GM04503 (cell line): ENCODE measurements at places on chromosomes 1 and 21.

DNA sequence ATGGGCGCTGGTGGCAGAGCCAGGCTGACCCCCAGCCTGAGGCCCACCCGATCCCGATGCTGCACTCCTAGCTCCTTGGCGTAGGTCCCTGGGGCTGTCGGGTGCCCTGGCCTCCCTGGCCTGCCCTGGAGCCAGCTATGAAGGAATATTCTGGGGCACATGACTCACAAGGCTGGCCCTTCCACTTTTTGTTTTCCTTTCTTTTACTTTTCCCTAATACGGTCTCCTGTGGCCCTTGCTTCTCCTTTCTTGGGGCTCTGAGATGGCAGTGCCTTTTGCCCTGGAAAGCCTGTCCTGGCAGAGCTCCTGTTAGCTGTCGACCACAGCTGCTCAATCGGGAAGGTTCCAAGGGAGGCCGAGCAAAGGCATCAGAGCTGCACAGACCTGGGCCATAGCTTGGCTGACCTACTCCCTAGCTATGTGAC lies 22.1 kb downstream of the ARHGEF10L start:
- no peak for DNase-seq

DNA sequence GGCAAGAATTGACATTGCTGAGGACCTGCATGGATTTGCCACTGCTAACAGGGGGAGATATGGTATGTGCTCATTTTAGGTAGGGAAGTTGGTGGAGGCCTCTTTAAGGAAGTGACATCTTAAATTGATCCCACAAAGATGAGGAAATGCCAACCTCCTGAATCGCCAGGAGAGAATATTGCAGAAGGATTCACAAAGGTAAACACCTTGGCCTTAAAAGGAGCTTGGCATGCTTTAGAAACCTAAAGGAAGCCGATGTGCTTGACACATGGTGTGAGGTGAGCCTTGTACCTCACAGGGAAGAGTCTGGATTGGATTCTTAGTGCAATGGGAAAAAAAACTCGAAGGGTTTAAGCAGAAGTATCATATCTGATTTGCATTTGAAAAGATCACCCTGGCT lies 470.5 kb upstream of the DAB1 start:
- no peak for DNase-seq

DNA sequence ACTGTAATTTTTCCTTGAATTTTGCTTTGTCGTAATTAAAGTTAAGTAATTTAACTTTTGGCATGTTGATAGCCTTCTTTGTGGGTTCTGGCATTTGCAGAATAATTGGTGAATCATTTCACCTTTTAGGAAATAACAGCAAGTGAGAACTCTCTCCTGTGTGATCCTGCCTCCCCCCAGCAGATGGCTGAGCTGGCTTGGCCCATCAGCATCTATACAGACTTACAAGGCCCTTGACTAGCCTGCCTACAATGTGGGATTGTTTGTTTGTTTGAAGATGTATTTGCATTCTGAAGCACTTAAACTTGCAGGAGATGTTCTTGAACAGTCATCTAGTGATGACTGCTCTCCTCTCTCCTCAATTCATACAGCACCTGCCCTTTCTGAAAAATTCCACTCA lies 55.9 kb downstream of the MACO1 start:
- DNase-seq, result no peak

DNA sequence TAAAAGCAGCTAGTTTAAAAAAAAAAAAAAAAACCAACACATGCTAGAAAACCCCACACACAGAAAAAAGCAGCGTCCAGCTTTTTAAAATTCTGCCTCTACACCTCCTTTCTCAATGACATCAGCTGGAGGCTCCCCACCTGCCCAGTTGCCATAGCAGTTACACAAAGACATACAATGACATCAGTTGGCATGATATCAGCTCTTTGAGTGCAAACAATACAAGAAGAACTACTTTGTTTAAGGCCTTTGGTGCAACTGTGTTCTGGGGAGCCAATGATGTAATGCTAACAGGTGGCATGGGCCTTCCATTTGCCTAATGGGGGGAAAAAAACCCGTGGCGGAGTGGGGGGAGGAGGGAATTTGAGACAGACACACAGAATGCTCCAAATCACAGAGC lies 32.9 kb downstream of the DUSP10 start:
- DNase-seq, result no peak

DNA sequence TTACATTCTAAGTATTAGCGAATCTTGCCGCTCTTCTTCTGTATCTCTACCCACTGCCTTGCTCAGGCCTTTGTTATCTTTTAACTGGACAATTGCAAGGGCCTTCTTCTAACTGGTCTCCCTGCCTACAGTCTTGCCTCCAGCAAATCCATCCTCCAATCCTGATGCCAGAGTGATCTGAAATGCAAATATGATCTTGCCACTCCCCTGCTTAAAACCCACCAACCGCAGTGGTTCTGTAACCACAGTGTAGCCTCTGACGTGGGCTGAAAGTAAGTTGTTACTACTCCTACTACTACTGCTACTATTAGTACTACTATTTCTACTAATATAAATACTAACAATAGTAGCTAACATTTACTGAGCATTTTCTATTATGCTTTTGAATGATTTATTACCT lies 12.4 kb downstream of the MOV10 start:
- DNase-seq, result no peak

DNA sequence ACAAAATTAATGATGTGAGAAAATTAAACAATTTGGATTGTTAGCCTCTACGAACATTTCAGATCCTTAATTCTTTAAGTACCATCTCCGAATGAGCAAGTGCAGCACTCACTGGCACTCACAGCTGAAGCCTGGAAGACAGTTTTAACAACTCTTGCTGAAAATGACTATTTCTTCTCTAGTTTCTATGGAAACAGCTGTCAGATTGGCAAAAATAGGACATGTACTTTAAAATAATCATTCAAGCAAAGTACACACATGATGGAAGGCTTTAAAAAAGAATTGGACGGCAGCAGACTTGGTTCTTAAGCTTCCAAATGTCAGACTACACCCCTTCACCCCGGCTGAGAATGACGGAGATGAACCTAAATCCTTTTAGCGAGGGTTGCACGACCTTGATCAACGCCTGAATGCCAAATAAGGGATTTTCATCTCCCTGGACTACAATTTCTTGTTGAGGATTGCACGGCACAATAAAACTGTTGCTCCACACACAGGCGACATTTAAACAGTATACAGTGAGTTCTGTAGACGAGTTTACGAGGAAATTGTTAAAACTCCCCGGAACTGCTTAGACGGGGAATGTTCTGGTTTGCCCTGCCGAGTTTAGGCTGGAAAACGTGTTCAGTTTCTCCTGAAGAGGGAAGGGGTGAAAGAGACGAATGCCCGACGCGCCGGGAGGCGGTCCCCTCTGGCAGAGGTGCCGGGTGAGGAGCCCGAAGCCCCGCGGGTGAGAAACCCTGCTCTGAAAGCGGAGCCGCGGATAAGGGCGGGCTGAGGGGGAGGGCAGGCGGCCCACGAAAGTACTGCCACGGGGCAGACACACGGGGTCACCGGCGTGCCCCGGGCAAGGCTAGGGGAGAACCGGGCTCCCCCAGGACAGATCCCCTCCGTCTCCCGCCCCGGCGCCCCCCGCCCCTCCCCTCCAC lies 671 bp downstream of the OMA1 start:
- peak; percentile 32 for DNase-seq

- no peak for DNase-seq
Observed at GRCh38 chr1:228944296-228944695, 209.0 kb downstream of the RHOU start.

- DNase-seq, result no peak
Observed at GRCh38 chr1:176119549-176119948, 87.5 kb downstream of the COP1 start.

DNA sequence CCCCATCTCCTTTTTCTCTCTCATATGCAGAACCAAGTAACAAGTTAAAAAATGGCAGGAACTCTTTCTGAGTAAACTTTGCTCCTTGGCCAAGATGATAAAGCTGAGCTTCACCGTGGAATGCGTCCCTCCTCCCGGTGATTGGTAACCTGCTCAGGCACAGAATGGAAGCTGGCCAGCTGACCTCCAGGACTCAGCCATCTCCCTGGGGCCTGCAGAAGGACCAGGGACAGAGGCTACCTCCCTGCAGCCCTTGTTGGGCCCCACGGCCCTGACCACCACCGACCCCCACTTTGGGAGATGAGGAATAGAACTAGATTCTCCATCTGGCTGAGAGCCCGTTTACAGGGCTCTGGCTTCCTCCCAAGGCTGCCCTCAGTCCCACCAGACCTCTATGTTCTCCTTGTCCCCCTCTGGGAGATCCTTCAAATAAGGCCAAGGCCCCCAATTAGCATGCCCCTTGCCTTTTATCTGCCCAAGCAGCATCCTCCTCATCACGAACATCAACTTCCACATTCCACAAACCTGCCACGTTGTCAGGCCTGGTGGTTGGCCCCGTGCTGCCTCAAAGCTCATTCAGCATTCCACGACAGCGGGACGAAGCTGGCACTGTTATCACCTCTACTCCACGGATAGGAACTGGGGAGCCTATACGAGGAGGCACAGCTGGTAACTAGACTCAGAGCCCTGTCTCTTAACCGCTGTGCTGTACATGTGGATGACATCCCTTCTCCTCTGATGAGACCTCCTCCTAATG lies 74.2 kb downstream of the CD34 start:
- DNase-seq, result no peak

DNA sequence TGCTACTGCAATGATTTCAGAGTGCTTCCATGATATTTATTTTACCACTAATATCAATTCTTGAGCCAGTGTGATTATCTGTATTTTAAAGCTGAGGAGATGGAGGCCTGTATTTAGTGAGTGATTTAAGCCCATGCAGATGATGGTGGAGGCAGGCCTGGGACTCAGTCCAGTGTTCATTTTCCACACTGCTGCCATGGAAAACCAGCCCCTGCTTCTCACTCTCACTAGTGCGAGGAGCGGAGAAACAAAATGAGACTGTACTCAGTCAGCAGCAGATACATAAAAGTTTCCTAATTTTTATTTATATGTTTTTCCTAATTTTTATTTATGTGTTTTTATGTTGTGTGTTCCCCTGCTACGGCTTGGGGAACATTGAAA lies 32.8 kb downstream of the LRRC8B start:
- no peak for DNase-seq

DNA sequence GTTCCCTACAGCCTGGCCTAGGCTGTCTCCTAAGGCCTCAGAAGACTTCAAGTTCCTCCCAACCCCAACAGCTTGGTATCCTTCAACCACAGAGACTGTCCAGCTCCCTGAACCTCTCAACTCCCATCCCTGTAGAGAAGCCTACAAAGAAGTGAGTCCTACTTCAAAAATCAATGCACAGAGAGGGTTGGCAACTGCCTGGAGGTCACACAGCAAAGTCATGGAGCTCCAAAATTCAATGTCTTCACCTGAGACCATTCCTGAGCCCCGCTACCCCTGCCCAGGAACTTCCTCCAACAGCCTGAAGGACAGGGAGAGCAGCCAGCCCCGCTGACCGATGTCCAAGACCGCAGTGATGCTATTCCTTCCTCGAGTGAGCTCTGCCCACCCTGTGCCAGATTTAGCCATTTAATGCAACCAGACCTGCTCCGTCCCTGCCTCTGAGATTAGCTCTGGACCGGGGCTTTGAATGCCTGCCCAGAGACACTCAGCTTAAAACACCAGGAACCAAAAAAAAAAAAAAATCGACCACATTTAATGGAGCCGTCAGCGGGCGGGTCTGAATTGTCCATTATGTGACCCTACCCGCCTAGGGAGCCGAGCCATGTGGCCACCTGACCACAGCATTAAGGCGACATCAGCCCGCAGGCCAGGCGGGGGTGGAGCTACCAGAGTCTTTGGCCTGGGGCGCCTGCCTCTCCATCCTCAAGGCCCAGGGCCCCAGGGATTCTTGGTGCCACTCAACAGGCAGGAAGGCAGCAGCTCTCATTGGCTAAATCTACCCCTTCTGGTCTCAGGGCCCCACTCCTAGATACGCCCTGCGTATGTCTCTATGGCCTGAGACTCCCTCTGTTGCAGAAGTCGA lies 148.6 kb downstream of the SYF2 start:
- DNase-seq, result no peak

DNA sequence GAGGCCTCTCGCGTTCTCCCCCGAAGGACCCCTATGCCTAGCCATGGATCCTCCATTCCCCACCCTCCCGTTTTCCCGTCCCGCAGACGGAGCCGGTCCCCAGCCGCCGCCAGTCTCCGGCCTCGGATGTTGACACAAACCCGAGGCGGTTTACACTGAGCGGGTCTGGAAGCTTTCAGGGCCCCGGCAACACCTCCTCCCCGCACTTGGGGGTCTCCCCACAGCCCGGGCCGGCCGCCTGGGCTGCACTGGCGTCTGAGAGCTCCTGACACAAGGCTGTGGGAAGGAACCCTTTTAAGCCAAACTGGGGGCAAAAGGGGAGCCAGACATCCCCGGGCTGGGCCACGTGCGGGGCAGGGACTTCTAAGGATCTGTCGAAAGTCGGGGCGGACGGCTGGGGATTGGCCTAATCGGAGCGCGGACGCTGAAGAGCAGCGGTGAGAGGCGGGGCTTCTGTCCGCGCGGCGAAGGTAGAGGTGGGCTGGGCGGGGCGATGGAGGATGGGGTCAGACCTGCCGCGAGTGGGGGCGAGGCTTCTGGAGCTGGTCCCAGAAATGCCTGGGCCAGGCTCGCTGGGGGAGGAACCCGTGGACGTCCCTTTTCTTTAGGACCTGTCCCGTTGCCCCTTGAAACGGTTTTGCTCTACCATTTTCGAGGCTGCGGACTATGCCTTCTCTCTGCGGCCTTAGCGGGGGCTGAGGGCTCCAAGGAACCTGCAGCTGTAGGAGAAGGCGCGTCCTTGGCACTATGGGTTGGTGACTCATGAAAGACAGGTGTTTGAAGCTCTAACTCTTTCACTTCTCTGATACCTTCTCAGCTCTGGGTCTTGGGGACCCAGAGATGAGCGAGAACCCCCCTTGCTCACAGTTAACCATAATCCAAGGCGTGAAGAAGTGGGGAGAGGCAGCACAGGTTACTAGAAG lies 1.2 kb upstream of the HPCAL4 start:
- no peak for DNase-seq

GRCh38 chr1:177596485-177596884 lies 373.4 kb downstream of the SEC16B start:
- DNase-seq, result no peak

DNA sequence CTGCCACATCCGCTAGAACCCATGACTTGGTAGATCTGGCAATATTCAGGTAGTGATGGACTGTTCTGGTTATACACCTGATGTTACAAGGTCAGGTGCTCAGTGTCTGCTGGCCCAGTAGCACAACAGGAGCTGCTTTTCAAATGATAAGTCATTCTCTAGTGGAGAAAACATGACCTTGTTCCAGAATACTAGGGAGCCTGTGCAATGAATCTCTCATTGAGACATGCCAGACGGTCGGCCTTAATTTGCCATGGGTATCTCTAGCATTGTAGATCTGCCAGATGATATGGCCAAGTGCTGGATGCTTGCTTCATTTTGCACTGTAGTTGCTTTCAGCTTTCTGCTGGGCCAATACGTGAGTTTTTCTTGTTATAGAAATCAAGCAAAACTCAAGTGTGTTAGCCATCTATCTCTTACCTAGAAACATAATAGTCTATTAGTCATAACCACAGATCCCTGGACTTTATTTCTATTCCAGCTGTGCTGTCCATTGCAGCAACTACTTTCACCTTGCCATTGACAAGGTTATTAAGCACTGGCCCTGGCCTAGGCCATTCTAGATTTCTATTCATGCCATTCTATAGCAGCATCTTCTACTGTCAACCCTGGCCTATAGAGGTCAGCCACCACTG lies 13.9 kb upstream of the CENPF start:
- no peak for DNase-seq
